ENCODE measurements at places on chromosomes 3 and 15.

DNA sequence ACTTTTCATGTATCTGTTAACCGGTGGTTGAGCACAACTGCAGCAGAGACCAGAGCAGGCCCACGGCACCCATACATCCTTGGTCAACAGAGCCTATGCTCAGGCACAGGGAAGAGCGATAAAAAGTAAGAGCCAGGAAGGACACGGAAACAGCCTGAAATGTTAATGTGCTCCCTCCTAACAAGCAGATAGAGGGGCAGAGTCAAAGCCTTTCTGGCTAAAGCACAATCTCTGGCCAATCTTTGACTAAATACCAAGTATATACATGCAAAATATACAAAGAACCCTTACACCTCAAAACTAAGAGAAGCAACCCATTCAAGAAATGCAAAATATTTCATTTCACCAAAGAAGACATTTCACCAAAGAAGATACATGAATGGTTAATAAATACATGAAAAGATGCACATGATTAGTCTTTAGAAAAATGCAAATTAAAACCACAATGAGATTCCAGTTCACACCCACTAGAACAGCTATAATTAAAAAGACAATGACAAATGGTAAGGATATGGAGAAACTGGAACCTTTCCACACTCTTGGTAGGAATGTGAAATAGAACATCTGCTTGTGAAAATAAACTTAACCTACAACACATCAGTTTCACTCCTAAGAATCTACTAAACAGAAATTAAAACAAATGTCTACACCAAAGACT, 88.0 kb downstream of the OSBPL10 start:
- no peak for DNase-seq

DNA sequence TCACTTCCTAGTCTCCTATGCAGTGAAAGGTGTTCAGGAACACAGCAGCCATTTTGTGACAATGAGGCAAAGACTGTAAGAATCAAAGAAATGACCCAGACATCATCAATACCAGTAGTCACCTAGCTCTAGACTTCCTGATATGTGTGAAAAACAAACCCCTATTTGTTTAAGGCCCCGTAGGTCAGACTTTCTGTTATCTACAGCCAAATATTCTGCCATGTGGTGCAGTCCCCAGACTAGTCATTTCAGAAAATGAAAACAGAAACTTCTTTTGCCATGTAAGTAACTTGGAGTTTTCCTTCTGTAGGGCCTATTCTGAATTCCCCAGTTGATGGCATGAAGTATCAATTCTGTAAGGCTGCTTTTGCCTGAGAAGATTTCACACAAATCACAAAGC, 181.7 kb upstream of the SNTN start:
- no peak for DNase-seq

DNA sequence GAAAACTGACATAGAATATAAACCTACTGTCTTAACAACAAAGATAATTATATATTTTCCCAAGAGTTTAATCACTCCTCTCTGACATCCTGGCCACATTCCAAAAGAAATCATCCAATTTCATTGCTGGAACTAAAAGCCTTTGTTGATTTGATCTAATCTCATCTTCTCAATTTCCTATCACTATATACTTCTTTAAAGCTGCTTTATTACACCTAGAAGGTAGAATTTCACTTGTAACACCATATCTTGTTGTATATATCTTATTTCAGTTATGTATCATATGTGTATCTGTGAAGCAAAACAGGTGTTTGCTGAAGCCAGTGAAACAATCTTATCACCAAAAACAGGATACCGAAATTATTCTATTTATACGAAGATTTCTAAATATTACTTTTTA, 740.2 kb downstream of the ROBO1 start:
- DNase-seq: no peak

DNA sequence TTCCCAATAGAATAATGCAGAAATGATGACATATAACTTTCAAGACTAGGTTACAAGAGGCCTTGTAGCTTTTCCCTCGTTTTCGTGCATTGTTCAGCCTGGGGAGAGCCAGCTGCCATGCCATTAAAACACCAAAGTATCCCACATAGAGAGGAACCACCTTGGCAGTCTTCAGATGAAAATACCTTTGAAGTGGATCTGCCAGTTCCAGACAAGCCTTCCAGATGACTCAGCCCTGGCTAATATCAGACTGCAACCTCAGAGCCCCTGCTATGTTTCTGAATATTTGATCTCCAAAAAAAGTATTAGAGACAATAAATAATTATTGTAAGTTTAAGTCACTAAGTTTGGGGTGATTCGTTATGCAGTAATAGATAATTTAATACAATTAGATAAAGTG, 294.3 kb upstream of the GBE1 start:
- DNase-seq: no peak

GRCh38 chr3:11948331-11948730, 55.9 kb upstream of the SYN2 start:
- no peak for DNase-seq

- DNase-seq: no peak
These were observed 230.1 kb upstream of the UBE2E1 start for GRCh38 chr3:23575697-23576096.

GRCh38 chr15:39411102-39411989, 169.5 kb upstream of the THBS1 start:
- no peak for DNase-seq

DNA sequence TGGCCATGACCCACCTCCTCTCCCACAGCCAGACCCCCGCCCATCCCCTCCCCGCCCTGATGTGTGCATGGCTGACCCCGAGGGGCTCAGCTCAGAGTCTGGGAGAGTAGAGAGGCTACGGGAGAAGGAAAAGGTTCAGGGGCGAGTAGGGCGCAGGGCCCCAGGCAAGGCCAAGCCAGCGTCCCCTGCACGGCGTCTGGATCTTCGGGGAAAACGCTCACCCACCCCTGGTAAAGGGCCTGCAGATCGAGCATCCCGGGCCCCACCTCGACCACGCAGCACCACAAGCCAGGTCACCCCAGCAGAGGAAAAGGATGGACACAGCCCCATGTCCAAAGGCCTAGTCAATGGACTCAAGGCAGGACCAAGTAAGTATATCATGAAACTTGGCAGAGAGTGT, 11.7 kb downstream of the MAP1A start:
- no peak for DNase-seq

DNA sequence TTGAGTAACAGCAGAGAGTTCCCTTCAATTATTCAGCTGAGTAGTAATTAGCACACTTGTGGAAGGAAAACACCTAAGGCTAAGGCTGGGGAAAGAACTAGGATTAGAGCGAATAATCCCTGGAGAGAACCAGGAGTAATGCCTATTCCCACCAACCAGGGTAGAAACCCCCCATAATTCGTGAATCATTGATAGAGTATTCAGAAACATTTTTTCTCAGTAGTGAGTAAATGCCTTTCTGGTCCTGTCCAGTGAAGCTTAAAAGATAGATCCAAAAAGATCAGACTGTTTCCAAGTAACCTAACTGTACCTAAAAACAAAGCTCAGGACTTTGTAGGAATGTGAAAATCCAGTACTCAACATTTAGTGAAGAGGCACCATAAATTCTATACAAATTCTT, 71.2 kb downstream of the DGKG start:
- no peak for DNase-seq

GRCh38 chr3:185842241-185842640, 17.4 kb upstream of the IGF2BP2 start:
- DNase-seq: no peak

GRCh38 chr3:18382760-18383369, 42.3 kb downstream of the SATB1 start:
- DNase-seq: no peak

- DNase-seq: peak; percentile 59
These were observed 99.8 kb downstream of the MEGF11 start for GRCh38 chr15:66153549-66154415.

Data from DMS79 treated with DMSO at 0.1 percent for 48 hours (cell line).